Left cardiac atrium (tissue), 4 donors: ENCODE measurements at places on chromosomes 3 and 15. TPM values are rescaled to one million over a fixed set of nuclear protein-coding genes. Genes with fewer than 3 reads are reported as not detected.
A peak's percentile ranks its signal among the peaks of the same experiment; 100 is the strongest.

Gene LDHAL6B
- total RNA-seq = not detected

- no peak for DNase-seq
These were observed 4.8 kb downstream of the KLF13 start for GRCh38 chr15:31331389-31331788.

DNA sequence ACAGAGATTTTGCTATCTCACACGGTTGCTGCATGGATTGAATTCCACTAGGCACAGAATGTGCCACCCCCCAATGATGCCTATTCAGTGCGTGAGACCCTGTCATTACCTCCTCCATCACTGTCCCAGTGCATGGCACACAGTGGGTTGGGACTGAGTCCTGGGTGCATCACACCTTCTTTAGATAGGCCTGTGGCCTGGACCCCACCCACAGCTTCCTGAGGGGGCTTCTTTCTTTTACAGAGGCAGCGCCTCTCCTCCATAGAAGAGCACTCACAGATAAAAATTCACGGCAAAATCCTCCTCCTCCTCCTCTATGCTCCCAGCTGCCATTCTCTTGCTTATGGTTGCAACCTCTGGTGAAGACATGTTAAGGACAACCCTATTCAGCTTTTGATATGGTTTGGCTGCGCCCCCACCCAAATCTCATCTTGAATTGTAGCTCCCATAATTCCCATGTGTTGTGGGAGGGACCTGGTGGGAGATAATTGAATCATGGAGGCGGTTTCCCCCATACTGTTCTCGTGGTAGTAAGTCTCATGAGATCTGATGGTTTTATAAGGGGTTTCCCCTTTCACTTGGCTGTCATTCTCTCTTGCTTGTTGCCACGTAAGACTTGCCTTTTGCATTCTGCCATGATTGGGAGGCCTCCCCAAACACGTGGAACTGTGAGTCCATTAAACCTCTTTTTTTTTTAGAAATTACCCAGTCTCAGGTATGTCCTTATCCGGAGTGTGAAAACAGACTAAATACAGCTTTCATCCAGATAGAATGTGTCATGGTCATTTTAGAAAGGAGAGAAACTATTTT is 147.6 kb downstream of the KLF13 start:
- no peak for DNase-seq

DNA sequence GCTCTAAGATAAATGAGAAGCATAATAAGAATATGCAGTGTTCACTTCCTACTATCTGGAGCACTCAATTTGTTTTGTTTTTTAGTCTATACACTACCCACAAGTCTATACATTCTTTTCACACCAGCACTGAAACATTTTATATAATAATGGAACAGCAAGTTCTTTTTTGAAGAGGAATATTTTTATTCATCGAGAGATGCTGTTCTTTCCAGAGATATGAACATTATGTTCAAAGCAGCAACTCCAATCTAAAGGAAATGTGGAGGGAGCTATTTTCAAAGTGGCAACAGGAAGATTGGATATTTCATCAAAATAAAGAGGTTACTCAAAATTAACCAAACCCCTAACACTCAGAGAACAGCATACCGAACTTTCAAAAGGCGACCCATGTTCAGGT is 16.4 kb upstream of the PYDC2 start:
- no peak for DNase-seq

DNA sequence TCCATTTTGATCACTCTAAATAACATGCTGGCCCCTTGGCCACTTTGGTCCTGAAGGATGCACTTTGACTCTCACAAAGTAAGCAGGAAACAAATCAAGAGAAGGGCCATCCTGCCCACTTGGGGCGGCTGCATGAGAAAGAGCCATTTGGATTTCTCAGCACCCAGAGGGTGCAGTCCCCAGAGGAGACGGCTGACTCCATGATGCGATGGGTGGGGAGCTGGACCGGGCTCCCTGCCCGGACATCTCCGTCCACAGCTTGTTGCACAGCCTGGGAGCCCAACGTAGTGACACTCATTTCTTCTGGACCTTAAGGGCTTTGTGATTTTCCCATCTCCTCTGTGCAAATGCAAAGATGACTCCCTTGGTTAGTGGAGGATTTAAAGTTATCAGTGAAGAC is 4.0 kb upstream of the HRH1 start:
- DNase-seq = no peak

GRCh38 chr3:168583977-168584376 is 488.3 kb upstream of the GOLIM4 start:
- no peak for DNase-seq

GRCh38 chr3:146781606-146782005 is 176.5 kb upstream of the PLSCR5 start:
- DNase-seq = no peak

DNA sequence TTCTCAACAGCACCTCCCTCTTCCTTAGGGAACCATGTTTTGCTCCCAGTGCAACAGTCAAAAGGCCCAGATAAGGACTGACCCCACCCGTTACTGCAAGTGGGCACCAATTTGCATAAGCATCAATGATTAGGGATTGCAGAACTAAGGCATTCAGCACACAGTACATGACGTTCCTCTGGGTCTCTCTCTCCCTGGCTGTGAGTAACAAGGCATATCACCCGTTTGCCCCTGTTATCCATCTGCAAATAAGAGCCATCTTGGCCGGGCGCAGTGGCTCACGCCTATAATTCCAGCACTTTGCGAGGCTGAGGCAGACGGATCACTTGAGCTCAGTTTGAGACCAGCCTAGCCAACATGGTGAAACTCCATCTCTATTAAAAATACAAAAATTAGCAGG is 18.8 kb downstream of the MAGI1 start:
- no peak for DNase-seq

Gene CTXND1
- total RNA-seq = 1.3 TPM

DNA sequence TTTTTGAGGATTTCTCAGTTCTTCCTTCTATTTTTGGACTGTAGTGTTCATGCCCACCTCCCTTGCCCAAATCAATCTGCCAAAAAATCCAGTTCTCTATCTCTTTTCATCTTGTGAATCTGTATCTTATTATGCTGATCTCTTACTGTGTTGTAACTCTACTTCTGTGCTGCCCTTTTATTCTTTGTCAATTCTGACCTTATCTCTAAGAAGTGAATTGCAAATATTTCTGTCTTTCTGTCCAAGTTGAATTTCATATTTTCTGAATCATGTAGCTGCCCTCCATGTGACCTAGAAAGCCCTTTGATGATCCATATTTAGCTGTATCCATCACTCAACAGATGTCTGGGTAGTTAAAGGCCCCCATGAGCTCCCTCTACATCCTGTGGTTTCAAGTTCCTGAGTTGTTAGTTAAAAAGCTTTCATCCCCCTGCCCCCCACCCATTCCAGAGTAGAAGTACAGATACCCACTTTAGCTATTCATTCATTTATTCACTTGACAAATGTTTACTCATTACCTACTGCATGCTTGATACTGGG is 33.6 kb upstream of the ETV5 start:
- DNase-seq = no peak

Gene IGSF11
- 2.2 TPM for total RNA-seq

DNA sequence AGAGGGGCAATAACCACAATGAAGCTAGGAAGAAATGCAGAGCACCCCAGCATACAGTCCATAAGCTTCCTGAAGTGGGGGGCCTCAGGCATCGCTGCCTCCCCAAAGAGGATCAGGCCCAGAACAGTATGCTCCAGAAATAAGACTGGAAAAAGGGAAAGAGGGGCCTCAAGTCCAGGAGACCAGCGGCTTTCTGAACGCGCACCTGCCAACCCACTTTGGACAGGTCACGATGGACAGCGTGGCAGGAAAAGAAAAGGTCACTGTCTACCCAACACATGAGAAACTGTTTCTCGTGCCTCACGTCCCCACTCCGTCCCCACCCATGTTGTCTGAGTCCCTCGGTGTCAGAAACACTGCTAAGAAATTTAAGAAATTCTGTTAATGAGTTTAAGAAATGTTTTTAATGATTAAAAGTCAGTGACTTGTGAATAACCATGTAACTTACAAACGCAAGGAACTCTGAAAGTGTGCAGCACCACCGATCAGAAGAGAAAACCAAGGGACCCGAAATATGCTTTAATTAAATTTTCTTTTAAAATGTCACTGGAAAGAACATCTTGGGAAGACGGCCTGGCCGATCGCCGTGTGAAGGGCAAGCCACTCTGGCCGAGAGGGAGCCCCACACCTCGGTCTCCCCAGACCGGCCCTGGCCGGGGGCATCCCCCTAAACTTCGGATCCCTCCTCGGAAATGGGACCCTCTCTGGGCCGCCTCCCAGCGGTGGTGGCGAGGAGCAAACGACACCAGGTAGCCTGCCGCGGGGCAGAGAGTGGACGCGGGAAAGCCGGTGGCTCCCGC is 1.7 kb upstream of the PPARG start:
- DNase-seq = peak; percentile 27

DNA sequence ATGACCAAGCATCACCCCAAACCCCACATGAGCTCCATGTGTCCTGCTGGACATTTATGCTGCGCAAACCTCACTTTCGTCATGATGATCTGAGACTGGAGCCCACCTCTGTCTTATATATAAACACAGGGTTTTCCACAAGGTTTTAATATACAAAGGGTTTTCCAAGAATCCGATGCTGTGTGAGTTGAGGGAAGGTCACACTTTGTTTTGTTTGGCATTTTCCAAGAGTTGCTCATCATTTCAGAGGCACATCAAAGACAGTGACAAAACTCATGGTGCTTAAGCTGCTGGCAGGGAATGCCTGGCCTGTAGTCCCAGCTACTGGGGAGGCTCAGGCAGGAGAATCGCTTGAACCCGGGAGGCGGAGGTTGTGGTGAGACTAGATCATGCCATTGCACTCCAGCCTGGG is 20.0 kb downstream of the EFCC1 start:
- DNase-seq = no peak

Gene ZNF385D
- 7.6 TPM for total RNA-seq

Gene ITGA11
- 22.4 TPM for total RNA-seq

Gene SLC22A13
- 0.21 TPM for total RNA-seq

DNA sequence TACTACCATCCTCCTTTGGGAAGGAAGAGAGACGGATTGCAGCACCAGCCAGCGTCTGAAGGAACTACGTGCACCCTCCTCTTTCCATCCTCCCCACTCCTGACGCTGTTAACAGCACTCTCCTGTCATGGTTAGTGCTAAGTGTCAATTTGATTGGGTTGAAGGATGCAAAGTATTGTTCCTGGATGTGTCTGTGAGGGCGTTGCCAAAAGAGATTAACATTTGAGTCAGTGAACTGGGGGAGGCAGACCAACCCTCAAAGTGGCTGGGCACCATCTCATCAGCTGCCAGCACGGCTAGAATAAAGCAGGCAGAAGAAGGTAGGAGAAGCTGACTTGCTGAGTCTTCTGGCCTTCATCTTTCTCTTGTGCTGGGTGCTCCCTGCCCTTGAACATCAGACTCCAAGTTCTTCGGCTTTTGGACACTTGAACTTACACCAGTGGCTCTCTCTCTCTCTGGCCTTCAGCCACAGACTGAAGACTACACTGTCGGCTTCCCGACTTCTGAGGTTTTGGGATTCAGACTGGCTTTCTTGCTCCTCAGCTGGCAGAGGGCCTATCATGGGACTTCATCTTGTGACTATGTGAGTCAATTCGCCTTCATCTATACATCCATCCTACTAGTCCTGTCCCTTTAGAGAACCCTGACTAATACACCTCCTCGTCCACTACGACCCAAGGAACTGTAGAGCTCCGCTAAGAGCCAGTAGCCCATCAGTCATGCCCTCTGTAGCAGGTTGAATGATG is 128.2 kb upstream of the HES1 start:
- no peak for DNase-seq

DNA sequence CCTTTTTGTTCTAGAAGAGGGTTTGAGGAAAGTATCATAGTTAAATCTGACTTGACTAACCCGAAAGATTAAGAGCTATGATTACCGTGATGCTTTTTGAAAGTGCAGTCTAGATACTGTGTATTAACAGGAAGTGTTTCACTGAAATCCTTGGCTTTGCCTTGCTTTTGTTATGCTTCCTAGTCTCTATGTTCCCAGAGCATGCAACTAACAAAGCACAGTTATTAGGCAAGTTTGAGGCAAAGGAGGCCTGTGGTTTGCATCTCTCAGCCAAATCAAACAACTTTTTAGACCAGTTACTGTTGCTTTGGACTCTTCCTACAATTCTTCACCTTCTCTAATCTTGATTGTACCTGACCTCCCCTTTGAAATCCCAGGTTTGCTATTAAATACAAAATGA is 3.9 kb downstream of the LXN start:
- DNase-seq = no peak

DNA sequence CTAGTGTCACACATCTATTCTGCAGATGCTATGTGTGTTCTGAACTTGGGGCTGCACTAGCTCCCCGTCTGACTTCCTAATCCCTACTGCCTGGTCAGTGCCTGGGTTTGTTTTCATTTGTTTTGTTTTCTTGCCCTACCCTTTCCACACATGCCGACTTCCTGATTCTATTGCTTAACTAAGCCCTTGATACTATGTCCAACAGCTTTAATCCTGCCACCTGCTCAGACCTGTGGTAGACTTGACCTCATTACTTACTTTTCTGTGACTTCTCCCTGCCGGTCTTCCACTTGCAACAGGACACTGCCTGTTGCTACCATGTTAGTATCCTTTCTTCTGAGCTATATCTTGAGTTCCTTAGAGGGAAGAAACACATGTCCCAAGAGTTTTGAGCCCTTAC is 39.3 kb upstream of the CEMIP start:
- no peak for DNase-seq

DNA sequence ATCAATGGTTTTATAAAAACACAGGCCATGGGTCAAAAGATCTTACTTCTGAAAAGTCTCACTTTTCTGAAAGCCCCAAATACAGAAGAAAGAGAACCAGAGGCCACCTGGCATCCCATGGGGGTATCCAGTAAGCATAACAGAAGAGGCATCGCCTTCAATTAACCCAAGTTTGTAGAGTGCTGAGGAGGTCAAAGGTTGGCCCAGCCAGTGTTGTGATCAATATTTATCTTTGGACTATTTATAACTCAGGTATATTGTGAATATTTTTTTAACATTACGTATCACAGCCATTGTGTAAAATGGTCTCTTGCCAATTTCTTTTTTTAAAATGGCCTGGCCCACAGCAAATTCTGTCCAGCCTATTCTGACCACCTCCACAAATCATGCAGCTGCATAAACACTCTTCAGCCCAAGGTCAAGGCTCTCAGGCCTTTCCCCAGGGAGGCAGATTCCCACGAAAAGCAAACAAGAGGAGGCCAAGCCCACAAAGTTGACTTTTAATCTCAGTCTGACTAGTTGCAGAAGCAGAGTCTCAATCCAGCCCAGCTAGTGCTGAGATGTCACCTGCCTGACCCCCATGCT is 26.2 kb upstream of the SPTBN5 start:
- DNase-seq = no peak

DNA sequence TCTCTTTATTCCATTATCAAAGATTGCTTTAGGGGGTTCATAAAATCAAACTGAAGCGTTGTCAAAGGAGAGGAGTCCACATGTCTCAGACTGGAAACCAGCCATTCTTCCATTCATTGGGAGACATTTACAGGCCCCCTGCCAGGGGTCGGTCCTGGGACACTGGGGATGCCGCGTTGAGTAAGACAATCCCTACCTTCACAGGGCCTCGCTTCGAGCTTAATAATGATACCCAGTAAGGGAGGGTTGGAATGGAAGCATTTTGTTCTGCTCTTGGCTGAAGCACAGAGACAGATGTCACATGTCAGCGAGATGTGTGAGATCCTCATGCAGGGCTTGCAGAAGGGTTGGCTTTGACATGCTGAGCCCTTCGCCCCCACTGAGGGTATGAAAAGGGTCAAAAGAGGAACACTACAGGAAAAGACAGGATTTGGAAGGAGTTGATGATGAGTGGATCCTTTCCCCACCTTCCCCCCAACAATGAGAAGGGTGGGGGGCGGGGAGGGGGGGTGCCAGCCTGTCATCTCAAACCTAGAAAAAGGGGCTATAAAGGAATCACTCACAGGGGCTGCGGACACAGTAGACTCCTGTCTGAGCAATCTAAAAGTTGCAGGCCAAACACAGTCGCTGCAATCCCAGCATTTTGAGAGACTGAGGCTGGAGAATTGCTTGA is 25.6 kb upstream of the ARL8B start:
- DNase-seq = no peak
